ENCODE measurements at places on chromosomes 7 and 10.

DNA sequence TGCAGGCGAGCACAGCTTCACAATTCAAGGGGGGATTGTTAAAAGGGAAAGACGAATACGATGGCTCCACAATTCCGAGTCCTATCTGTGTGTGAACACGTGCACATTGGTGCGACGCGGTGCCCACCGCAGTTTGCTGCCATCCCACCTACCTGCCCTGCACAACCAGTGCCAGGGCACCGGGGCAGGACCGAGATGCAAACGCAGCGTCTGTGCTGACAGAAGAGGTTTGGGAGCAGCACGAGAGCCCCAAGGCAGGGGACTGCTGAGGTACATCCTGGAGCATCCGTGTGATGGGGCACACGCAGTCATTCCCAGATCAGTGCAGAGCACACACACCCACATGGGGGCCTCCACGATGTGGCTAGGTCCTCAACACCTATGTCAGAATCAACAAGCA lies 221.3 kb downstream of the DNAJB6 start:
- DNase-seq: peak; percentile 1

GRCh38 chr10:126393076-126393475 lies 4.8 kb upstream of the ADAM12 start:
- no peak for DNase-seq

DNA sequence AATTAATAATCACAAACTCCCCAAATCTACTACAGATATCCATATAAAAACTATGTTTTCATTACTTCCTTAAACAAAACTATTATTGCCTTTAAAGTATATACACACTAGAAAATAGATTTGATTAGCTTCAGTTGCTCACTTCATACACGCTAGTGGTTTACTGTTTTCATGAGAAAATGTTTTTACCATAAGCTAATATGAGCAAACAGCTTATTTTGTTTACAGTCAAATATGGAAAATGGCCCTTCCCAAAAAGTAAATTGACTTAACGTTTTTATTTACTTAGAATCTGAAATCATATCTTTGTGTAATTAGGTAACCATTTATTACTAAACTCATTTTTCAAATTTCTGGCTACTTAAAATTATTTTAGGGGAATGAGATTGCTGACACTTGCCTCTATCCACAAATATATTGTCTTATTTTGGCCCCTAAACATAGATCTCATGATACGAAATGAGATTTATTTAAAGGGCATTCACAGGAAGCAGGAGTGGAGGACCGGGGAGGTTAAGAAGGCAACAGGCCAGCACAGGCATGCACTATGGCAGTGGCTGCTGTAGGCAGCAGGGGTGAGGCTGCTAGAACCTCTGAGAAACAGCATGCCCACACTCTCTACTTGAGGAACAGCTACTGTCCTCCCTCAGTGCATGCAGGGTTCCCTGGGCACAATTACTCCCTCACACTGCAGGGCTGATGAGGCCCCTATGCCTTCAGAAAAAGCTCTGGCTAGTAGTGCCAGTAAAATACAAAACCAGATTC lies 29.6 kb upstream of the SOSTDC1 start:
- no peak for DNase-seq

- no peak for DNase-seq
Observed at GRCh38 chr10:129586898-129587443, 119.9 kb downstream of the MGMT start.

DNA sequence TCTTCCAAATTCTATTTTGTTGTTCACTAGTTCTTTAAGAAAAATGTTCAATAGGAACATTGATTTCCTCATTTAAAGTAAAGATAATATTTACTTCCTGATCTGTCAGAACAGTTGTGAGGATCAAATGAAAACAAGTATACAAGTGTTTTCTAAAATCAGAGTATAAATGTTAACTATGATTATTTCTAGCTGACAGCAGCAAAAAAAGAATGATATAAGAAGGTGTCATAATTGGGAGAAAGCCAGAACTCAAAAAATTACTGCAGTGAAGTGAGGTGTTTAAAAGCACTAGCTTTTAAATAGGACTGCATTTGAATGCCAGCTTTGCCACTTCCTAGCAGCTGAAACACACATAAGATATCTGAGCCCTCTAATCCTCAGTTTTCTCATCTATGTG lies 283.3 kb downstream of the RNLS start:
- DNase-seq: no peak

DNA sequence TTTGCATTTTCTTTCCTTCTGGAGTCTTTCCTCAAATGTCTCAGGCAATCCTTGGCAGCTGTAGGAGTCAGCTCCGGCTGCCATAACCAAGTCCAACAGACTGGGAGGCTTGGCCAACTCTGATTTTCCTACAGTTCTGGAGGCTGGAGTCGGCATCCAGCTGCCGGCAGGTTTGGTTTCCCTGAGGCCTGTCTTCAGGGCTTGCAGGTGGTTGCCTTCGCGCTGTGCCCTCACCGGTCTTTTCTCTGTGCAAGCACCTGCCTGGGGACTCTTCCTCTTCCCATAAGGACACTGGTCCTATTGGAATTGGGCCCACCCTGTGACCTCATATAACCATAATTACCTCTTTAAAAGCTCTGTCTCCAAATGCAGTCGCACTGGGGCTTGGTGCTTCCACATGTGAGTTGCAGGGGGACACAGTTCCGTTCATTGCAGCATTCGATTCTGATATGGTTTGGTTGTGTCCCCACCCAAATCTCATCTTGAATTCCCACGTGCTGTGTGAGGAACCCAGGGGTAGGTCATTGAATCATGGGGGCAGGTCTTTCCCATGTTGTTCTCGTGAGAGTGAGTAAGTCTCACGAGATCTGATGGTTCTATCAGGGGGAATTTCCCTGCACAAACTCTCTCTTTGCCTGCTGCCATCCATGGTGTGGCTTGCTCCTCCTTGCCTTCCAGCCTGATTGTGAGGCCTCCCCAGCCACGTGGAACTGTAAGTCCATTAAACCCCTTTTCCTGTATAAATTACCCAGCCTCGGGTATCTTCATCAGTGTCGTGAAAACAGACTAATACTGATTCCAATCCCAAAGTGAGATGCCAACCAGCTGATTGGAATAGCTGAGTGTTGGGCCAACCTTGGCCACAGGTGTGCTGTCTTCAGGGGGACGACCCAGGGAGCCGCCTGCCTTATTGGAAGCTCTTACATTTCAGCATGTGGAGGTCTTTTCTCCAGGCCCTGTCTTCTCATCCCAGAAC lies 7.9 kb downstream of the GALNTL5 start:
- no peak for DNase-seq

DNA sequence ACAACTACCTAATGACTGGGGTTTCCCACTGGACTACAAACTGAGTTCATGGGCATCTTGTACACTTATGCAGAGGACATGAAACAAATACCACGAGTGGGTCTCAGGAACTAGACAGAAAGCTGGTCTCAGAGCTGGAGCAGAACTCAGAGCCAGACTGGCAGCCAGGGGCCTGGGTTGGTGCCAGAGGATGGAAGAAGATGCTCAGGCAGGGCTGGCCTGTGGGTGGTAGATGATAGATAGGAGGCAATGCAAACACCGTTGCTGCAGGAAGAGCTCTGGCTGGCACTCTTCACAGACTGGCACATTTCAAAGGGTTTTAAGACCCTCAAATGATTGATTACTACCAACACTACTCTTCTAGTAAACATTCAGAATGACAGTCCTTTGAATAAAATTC lies 28.8 kb downstream of the ENO4 start:
- no peak for DNase-seq
